ENCODE measurements at places on chromosomes 7 and 10. TPM values are rescaled to one million over a fixed set of nuclear protein-coding genes. Genes with fewer than 3 reads are reported as not detected.
A peak's percentile ranks its signal among the peaks of the same experiment; 100 is the strongest.

Gene PPP1R17
- not detected for total RNA-seq

Gene MACROH2A2
- total RNA-seq = 15.2 TPM

Gene ANKRD61
- total RNA-seq = 0.20 TPM

Gene MACC1
- 0.05 TPM for total RNA-seq

Gene PVRIG
- not detected for total RNA-seq

Gene HOXA3
- total RNA-seq = 0.72 TPM

Gene MDFIC
- total RNA-seq = 19.9 TPM

DNA sequence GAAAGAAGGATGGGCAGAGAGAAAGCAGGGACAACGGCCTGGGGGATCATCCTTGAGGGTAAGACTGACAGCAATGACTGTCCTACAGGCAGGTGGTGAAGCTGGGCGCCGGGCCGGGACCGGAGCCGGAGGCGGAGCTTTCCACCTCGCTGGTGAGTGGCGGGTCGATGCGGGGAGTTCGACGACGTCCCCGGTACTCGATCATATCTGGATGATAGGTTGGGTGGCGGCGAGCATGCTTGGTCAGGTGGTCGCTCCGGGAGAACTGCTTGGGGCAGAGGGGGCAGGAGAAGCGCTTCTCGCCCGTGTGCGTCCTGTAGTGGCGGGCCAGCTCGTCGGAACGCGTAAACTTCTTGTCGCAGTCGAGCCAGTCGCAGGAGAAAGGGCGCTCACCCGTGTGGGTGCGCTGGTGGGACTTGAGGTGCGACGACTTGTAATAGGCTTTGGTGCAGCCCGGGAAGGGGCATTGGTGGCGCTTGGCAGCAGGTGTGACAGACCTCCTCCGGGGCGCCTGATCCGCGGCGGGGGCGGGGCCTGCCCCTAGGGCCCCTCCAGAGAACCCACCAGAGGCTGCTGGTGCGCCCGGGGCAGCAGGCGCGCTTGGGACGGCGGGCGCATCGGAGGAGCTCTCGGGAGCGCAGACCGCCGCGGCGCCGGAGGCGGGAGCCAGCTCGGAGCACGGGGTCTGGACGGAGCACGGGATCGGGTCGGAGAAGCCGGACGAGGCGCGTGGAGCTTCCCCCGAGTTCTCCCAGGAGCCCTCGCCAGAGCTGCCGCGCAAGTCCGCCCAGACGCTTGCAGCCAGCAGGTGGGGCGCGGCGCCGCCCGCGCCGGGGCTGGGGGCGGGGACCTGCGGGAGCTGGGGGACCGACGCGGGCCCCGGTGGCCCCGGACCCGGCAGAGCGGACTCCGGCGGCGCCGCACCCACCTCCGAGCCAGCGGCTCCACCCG, 752 bp downstream of the KLF14 start:
- DNase-seq = peak; percentile 52

DNA sequence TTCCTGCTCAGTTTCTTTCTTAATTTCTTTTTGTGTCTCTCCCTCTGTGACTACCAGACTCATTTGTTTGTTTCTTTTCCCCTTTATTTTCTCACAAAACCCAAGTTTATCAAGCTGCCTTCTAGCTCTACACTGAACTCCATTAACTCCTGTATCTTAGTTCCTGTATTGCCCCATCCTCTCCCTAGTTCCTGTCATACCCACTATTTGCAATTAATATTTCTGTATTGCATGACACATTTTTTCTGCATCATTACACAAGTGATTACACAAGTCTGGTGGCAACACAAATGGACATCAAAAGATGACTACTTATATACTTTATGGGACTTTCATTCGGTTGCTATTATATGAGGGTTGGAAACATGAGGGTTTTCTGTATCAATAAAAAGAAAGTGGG, 26.9 kb upstream of the OR9A4 start:
- DNase-seq = no peak

DNA sequence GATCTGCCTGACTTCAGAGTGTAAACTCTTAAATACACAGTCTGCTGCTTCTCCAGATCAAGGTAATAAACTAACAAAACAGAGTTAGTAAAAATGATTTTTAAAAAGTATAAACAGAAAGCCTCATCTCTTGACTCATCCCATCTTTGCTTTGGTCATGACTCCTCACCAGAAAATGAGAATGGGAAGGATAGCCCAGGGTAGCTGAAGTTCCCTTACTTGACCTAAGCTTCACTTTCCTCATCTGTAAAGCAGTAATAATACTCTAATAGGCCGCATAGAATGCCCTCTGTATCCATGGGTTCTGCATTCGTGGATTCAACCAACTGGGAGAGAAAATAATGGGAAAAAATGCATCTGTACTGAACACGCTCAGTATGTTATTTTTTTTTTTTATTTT, 11.3 kb upstream of the SLC25A28 start:
- DNase-seq = no peak

DNA sequence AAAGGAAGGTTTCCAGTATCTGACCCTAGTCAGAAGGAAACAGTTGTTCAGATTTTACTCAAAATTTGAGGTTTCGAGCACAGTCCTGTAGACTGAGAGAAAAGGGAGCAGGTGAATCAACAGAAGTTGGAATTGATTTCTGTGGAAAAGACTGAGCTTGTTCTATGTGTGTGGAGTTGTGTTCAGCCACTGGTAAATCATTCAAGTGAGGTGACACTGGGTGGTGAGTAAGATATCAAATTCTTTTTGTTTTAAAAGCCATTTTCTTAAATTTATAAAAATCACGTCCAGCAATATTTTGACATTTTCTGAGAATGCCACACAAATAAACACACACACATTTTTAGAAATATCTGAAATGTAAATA, 165.1 kb downstream of the HGF start:
- DNase-seq = no peak

- no peak for DNase-seq
Observed at GRCh38 chr7:92409357-92409756, 37.9 kb upstream of the GATAD1 start.

DNA sequence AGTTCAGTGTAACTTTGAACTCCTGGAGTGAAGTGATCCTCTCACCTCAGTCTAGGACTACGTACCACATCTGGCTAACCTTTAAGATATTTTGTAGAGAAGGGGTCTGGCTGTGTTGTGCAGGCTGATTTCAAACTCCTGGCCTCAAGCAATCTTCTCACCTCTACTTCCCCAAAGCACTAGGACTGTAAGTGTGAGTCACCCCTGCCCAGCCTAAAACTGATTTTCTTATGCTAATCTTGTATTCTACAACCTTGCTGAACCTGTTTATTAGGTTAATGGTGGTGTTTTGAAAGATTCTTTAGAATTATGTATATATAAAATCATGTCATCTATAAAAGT, 58.0 kb downstream of the LCOR start:
- no peak for DNase-seq

GRCh38 chr10:76736815-76737618, 900.6 kb downstream of the KCNMA1 start:
- DNase-seq = no peak

- peak; percentile 82 for DNase-seq
Observed at GRCh38 chr7:48109848-48110663, 21.0 kb downstream of the UPP1 start.

DNA sequence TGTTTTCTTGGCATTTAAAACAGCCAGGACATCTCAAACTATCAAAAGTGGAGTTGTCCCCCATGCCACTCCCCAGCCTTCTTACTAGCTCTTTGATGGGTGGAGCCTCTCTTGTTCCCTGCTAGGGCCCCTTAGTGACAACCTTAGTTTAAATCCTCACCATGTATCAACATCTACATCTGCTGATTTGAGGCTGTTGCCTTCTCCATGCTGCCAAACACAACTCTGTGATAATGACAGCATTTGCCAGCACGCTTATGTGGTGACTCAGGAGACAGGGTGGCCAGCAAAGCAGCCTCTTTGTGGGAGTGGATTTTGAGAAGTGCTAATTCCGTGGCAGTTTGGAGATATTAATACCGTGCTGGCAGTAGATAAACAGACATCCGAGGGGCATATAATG, 145.4 kb downstream of the LRRC4 start:
- DNase-seq = peak; percentile 35

DNA sequence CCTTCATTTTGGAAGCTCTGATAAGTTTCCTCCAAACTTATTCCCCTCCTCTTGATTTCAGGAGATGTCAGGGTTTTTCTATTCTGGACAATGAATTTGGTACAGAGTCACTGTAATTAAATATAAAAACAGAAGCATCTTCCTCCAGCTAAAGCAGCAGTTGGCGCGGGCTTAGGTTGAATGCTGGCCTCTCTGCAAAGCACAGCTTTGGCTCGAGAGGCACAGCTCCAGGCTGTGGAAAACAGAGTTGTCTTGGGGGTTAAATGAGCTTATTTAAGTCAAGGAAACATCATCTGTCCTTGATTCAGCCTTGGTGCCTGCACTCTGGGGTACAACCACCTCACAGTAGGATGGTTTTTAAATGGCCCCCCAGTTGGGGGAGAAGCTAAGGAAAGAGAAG, 35.0 kb upstream of the PDCD4 start:
- DNase-seq = no peak
